Effector memory CD4-positive, alpha-beta T cell (primary cell): ENCODE measurements at places on chromosomes 6 and 20.
A peak's percentile ranks its signal among the peaks of the same experiment; 100 is the strongest.

- peaks cover 8% of the 10 kb centered on the region for H3K36me3 ChIP-seq
- H3K27ac ChIP-seq, result no peak overlapping the region
- no peaks in the 10 kb centered on the region for H3K4me1 ChIP-seq
- no peak overlapping the region for H3K4me3 ChIP-seq
- no peaks in the 10 kb centered on the region for H3K27me3 ChIP-seq
- DNase-seq, result no peak
Measured at GRCh38 chr20:35054814-35055213, 37.8 kb downstream of the TRPC4AP start.

DNA sequence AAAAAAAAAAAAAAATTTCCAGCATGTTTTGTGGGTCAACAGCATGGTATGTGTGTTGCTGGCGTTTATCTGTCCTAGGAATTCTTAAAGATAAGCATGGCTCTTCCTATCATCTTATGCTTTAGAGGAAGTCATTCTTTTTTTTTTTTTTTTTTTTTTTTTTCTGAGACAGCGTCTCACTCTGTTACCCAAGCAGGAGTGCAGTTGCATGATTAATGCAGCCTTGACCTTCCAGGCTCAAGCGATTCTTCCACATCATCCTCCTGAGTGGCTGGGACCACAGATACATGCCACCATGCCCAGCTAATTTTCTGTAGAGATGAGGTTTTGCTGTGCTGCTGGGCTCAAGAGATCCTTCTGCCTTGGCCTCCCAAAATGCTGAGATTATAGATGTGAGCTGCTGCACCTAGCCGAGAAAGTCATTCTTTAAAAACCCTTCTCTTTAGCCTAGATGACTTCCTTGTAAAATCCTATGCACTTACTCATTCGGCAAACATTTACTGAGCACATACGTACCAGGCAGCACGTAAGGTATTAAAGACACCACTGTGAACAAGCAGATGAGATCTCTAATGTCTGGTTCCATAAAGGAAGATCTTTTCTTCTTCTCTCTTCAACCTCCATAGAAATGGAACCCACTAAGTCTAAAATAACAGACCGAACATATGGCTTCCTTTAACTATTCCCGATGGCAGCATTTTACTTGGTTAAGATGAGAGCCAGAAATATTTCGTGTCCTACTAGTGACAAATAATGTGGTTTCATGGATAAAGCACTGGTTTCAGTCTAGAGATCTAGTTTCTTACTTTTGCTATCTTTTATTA is 122.4 kb downstream of the RIN2 start:
- H3K36me3 ChIP-seq, result no peaks in the 10 kb centered on the region
- H3K4me3 ChIP-seq, result no peak overlapping the region
- no peaks in the 10 kb centered on the region for H3K27me3 ChIP-seq

DNA sequence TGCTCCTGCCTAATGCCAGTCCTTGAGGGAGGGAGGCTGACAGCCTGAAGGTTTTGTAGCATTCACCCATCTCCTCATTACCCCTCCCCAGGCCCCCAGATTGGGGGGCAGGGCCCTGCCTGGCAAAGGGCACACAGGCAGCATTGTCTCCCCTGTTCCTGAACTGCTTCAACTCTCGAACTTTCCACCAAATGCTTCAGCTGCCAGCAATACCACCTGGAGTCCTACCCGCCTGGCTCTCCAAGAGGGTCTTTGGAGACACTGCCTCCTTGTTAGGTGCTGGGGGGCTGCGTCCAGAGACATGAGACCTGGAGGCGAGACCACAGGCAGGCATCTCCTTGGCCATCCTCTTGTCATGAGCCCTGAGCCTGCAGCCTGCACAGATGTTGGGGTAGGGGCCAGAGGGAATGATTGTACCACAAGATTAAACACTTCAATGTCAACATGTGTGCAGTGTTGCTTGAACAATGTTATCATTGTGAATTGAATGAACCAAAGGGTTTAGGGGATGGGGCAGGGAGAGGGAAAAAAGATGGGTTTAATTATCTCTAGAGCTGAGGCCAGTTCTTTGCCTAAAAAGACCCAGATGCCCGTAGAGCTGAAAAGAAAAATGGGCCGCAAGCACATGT is 25.0 kb downstream of the BMP7 start:
- no peak overlapping the region for H3K27ac ChIP-seq
- H3K36me3 ChIP-seq, result no peaks in the 10 kb centered on the region
- no peak overlapping the region for H3K4me3 ChIP-seq
- H3K4me1 ChIP-seq, result no peaks in the 10 kb centered on the region
- DNase-seq, result no peak
- H3K27me3 ChIP-seq, result no peaks in the 10 kb centered on the region

DNA sequence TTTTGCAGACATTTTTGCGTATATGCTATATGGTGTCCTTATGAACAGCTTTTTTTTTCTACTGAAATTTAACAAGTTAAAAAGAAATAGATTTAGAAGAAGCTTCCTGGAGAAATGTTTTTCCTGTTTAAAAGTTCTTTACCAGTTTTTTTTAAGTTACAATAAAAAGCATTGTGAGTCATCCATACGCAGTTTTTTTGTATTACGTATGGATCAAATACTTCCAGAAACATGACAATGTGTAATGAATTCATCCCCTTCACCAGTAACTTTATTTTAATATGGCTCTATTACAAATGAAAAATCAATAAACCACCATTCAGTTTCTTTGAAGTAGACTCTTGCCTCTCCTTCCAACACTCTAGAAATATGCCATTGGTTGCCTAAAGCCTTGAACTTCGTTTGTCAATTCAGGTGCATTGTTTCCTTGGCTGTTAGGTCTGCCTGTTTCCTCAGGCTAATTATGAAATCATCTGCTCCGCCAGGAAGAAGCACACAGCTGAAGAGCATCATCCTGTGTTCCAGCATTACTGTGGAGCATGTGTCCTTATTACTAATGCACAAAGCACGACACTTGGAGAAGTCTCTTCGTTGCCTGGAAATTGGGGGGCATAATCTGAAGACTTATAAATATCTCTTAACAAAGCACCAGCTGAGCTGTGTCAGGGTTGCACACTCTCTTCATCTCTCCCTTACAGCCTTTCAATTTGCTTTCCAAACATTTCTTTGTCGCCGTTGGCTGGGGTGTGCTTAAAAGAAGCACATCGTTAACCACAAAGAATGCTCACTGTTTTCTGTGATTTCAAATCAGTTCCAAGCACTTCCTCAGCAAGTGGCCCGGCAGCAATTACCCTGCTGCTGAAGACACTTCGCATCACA is 9.6 kb downstream of the MOXD1 start:
- H3K4me3 ChIP-seq, result no peak overlapping the region
- no peaks in the 10 kb centered on the region for H3K27me3 ChIP-seq
- H3K4me1 ChIP-seq, result no peaks in the 10 kb centered on the region
- no peaks in the 10 kb centered on the region for H3K36me3 ChIP-seq
- no peak for DNase-seq

GRCh38 chr20:19757487-19758132 is 448 bp upstream of the RIN2 start:
- no peaks in the 10 kb centered on the region for H3K27me3 ChIP-seq
- DNase-seq, result no peak
- H3K36me3 ChIP-seq, result no peaks in the 10 kb centered on the region
- H3K4me1 ChIP-seq, result no peaks in the 10 kb centered on the region
- H3K4me3 ChIP-seq, result peak overlapping the region; percentile 25
- no peak overlapping the region for H3K27ac ChIP-seq

GRCh38 chr20:40710603-40711002 is 21.6 kb upstream of the MAFB start:
- H3K4me1 ChIP-seq, result no peaks in the 10 kb centered on the region
- H3K27ac ChIP-seq, result no peak overlapping the region
- no peak for DNase-seq
- H3K36me3 ChIP-seq, result no peaks in the 10 kb centered on the region
- H3K27me3 ChIP-seq, result no peaks in the 10 kb centered on the region
- no peak overlapping the region for H3K4me3 ChIP-seq

DNA sequence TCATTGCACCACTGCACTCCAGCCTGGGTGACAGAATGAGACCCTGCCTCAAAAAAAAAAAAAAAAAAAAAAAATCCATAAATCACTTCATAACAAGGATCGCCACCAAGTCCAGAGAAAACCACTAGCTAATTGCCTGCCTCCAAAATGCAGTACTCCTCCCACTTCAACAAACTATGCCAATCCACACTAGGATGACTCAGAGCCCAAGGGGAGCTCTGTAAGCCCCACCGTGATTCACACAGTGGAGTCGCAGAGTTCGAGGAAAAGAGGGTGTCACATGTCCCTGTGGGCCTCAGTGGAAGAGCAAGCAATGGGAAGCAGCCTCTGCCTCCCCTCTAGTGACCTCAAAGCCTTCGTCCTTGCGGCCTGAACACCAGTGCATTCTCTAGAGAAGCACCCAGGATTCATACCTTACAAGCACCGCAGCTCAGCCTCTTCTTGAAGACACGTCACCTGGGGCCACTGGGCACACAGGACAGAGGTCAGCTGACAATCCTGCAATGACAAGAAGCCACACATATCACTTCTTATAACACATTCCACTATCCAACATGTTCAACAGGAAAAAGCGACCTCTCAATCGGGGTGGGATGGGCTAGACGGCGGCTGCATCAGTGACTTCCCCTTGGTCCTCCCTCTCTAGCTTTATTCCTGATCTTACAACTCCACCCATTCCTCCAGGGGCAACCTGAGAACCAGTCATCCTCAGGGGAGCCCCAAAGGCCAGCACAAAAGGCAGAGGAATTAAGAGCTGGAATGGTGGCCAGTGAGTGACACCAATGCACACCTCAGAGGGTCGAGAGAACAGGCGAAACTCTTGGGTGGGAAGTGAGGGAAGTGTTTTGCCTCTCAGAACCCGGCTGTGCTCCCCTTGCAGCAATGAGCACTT is 8.9 kb downstream of the SNHG17 start:
- H3K36me3 ChIP-seq, result peaks cover 89% of the 10 kb centered on the region
- H3K4me3 ChIP-seq, result no peak overlapping the region
- H3K4me1 ChIP-seq, result no peaks in the 10 kb centered on the region

GRCh38 chr6:6840831-6841291 is 252.3 kb downstream of the LY86 start:
- H3K27me3 ChIP-seq, result no peaks in the 10 kb centered on the region
- no peaks in the 10 kb centered on the region for H3K4me1 ChIP-seq
- H3K36me3 ChIP-seq, result no peaks in the 10 kb centered on the region
- DNase-seq, result no peak
- no peak overlapping the region for H3K4me3 ChIP-seq

DNA sequence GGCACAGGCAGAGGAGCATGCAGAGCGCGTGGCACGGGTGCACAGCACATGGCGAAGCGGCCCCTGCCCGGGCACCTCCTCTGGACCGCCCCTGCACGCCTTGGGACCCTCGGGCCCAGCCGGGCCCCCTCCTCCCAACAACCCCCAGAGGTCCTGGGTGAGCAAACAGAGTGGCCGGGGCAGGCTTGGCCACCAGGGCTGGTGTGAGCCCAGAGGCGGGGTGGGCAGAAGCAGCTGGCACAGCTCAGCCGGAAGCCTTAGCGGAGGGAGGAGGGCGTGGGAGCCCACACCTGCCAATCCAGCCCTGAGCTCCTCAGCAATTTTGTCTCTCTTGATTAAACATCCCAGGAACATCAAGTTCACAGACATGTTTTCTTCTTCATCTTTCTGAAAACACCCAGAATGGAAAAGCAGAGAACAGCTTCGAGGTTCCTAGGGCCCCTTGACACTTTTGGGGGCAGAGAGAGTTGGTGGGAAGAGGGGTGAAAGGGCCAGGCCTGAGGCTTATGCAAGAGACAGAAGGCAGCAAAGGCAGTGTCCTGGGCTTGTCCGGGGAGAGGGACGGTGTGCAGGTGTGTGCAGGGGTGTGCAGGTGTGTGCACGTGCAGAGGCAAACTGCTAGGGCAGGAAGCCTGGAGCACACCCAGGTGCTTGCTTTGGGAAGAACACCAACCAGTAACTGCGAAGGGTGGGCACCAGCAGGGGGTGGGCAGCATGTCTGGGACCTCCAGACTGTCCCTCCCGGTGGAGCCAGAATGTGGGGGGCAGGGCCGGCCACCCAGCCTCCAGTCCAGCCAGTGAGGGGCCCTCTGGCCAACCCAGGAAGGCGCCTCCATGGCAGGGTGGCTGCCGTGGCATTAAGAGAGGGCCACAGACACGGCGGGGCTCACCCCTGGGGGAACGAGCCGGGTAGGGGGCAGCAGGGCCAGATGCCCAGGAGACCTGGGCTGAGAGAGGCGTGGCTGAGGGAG is 4.8 kb downstream of the HRH3 start:
- no peaks in the 10 kb centered on the region for H3K36me3 ChIP-seq
- DNase-seq, result no peak
- no peak overlapping the region for H3K27ac ChIP-seq
- no peak overlapping the region for H3K4me3 ChIP-seq
- H3K27me3 ChIP-seq, result peaks cover 30% of the 10 kb centered on the region
- peaks cover 6% of the 10 kb centered on the region for H3K4me1 ChIP-seq

DNA sequence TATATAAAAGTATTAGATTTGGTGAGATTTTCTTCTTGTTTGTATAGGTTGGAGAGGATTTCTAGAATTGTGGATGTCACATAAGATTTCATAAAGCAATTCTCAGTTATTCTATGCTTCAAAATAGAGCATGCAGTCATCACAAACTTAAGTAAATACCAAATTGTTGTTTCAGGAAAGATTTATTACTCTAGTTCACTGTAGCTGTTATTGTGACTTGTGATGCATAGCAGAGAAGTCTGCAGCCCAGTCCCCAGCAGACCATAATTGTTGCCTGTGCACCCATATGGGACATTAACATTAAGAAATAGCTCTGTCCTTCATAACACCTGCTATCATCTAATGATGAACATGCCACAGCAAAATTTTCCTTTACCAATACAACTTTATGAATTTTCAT is 228.0 kb upstream of the FAM83B start:
- no peak overlapping the region for H3K27ac ChIP-seq
- H3K4me3 ChIP-seq, result no peak overlapping the region
- no peaks in the 10 kb centered on the region for H3K27me3 ChIP-seq
- DNase-seq, result no peak
- no peaks in the 10 kb centered on the region for H3K4me1 ChIP-seq

DNA sequence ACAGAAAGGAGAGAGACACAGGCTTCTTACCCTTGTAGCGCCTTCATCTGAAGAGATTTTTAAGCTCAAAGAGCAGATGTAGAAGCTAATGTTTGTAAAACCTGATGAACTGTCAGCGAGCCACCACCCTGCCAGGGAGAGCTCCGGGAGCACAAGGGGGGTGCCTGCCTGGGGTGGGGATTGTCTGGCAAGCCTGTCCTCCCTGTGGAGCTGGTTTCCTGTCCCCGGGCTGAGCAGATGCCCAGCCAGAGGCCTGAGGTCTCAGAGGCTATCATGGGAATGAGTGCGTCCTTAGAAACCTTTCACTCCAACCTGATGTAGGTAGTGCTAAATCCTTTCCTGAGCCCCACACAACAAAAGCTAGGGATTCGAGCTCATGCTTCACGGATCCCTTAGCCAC is 41.9 kb upstream of the NR2E1 start:
- DNase-seq, result no peak
- H3K27me3 ChIP-seq, result peaks cover 26% of the 10 kb centered on the region
- no peaks in the 10 kb centered on the region for H3K36me3 ChIP-seq
